ENCODE measurements at places on chromosomes 1 and 21.

GRCh38 chr1:157691285-157691920 lies 9.2 kb downstream of the FCRL3 start:
- DNase-seq = peak; percentile 61

DNA sequence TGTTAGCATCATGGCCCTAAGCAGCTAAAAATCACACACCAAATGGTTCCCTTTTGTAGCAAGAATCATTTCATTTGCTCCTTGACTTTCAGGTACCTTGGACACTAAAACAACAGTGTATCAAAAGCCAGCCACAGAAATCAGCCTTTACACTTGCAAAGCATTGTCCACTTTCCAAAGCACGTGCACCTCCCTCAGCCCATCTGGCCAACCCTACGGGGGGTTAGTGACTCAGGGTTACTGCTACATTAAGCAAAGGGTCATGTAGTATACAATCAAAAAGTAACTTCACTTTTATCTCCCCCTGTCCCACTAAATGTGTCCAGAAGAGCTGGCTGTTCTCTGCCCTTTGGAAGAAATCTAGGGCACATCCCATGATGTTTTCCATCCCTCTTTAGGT lies 149.7 kb downstream of the HIVEP3 start:
- no peak for DNase-seq

GRCh38 chr21:26473471-26473870 lies 99.6 kb downstream of the CYYR1 start:
- DNase-seq = no peak

GRCh38 chr1:198776602-198777029 lies 137.8 kb downstream of the PTPRC start:
- peak; percentile 61 for DNase-seq

- no peak for DNase-seq
Observed at GRCh38 chr1:229310833-229311232, 32.0 kb downstream of the CCSAP start.
